Cerebellum (tissue), 4 donors: ENCODE measurements at places on chromosomes 3 and 15.

- DNase-seq, result no peak
Observed at GRCh38 chr15:24856397-24857390, 98.1 kb upstream of the SNRPN start.

GRCh38 chr3:169545606-169546005 is 117.9 kb downstream of the MECOM start:
- no peak for DNase-seq

DNA sequence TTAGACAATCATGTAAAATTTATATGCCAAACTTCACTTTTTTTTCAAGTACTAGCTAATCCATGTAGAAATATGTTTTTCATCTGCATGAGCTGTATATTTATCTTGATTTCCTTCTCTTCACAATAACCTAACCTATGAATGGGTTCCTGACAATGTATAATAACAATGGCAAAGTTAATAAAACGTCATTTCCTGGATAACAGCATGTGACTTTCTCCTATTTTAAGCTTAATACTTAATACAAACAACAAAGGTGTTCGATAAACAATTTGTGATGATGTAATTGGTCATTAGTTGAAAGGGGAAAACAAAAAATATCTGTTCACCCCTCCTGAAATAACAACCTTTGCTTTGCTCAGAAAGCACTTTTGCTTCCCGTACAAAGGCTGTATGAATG is 20.4 kb downstream of the CD200 start:
- DNase-seq, result no peak

- no peak for DNase-seq
Observed at GRCh38 chr3:73601011-73601410, 23.7 kb downstream of the PDZRN3 start.

- DNase-seq, result no peak
Observed at GRCh38 chr3:117856354-117856753, 1146.8 kb downstream of the TUSC7 start.

GRCh38 chr3:178436773-178437172 is 99.5 kb upstream of the KCNMB2 start:
- peak; percentile 31 for DNase-seq

DNA sequence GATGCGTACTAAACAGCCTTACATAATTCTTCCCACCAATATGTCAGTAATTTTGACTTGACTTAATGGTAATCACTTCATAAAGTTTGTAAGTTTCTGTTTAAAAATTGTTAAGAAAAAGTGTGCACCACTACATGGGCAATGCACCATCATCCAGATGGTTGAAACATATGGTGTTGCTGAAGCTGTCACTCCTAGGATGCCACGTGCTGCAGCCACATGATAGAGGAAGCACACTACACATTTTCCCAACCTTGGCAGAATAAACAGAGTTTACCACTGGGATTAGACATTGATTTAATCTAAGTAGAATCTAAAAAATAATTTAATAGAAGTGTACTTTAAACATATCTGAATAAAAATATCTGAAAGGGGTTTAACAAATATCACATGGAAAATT is 1209.9 kb downstream of the NSUN3 start:
- DNase-seq, result peak; percentile 23

DNA sequence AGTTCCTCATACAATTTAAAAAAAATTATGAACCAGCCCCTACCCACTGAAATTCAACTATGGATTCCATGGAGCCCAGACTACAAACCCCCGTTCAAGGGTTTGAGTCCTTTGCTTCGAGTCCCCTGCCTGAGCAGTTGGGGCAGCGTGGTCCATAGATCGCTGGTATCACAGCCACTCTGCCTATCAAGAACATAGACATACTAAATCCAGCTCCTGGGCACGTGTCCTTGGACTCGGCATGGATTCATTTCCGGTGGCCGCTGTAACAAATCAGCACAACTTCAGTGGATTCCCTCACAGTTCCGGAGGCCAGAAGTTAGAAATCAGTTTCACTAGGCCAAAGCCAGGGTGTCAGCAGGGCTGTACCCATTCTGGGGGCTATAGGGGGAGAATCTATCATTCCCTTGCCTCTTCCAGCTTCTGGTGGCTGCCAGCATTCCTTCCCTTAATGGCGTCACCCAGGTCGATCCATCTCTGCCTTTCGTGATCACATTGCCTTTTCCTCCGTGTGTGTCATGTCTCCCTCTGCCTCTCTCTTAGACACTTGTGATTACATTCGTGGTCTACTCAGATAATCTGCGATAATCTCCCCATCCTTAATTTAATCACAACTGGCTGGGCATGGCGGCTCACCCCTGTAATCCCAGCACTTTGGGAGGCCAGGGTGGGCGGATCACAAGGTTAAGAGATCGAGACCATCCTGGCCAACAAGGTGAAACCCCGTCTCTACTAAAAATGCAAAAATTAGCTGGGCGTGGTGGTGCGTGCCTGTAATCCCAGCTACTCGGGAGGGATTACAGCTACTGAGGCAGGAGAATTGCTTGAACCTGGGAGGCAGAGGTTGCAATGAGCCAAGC is 4.6 kb upstream of the TMEM44 start:
- no peak for DNase-seq

DNA sequence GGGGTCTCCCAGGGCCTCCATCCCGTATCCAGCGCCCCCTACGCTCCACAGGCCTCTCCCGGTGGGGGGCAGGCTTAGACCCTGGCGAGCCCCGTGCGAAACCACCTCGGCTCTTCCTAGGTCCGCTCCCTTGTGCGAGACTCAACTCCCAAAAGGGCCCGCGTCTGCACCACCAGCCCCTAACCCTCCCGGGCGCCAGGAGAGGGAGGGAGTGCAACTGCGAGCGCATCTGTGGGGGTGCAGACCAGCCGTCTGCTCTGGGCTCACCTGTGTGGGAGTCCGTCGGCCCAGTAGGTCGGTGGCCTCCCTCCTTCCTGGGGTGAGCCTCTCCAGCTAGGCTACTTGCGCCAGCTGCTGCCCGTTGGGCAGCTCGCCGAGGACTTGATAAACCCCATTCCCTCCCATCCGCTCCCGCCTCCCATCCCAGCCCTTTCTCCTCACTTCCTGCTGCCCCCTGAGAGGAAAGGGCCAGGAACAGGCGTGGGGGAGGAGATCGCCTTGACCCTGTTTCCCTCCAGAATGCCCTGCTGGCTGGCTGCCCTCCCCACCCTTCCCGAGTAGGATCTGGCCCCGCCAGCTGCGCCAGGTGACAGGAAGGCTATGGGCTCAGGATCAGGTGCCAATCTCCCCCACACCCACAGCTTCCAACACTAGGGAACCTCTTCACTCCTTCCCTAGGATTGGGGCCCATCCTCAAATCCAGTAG is at the start of gene HYAL2:
HYAL2 (minus strand) TSS at position 360 of the 706 bp plus-strand sequence. CDS start 2,256 bp downstream, outside the sequence.
- no peak for DNase-seq
